ENCODE measurements at places on chromosomes 12 and 14.

DNA sequence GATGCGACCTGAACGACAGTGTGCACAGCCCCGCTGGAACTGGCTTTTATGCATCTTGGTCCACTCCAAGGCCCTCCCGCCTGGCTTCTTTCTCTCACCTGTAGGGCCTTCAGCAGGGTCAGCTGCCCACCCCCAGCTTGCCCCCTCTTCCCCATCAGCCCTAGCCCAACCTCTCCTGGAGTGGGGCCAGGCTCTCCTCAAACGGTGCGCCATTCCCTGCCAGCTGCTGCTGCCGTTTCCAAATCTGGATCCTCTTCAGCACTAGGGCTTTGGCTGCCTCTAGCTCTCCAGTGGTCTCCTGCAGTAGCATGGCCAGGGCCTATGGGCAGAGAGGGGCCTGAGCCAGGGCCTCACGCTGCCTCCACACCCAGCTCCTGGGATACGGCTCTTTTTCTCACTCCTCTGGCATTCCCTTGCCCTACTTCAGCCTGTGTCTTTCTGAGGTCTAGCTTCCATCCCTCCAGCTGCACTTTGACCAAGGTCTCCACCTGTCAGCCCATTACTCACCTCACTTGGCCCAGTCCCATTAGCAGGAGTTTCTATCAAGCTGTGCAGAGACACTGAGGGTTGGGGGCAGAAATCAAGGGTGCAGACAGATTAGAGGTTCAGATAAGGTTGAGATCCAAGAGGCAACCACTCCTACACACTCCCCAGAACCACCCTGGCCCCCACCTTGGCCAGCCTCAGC is 5.0 kb downstream of the STAT6 start:
- DNase-seq: no peak

DNA sequence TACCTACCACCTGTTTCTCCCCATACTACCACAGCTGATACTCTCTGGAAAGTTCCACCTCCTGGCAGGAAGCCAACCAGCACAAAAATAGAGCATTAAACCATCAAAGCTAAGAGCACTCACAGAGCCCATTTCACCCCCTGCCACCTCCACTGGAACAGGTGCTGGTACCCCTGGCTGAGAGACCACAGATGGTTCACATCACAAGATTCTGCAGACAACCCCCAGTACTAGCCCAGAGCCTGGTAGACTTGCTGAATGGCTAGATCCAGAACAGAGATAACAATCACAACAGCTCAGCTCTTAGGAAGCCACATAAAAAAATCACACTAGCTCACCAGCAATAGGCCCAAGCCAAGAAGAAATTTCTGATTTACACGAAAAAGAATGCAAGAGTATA is 855.2 kb downstream of the FSCB start:
- no peak for DNase-seq

- DNase-seq: no peak
Measured at GRCh38 chr12:79566452-79567174, 124.2 kb downstream of the PAWR start.

- DNase-seq: no peak
Measured at GRCh38 chr14:22572562-22573058, 16.4 kb downstream of the DAD1 start.

GRCh38 chr12:26286186-26286585 is 90.8 kb downstream of the SSPN start:
- DNase-seq: no peak

DNA sequence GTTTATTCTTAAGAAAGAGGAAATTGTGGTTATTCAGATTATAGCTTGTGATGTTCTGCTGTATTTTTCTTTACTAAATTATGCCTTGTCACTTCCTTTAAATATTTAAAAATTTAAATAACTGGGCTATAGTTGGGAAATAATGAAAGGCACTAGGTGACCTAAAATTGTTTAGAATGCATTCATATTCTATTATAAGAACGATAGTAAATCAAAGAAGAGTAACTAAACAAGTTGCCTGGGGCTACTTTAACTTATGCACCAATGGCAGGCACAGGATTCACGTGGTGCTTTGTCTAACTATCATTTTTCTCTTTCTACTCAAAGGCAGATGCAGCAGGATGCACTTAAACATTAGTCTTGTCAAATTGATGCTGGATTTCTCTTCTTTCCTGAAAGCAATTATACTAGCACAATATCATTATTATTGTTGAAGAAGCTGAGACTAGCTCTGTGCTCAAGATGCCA is 190.7 kb upstream of the PPFIA2 start:
- no peak for DNase-seq

- no peak for DNase-seq
Measured at GRCh38 chr14:75188520-75189268, 12.3 kb upstream of the TMED10 start.
